ENCODE measurements at places on chromosomes 11 and 22.
A peak's percentile ranks its signal among the peaks of the same experiment; 100 is the strongest.

DNA sequence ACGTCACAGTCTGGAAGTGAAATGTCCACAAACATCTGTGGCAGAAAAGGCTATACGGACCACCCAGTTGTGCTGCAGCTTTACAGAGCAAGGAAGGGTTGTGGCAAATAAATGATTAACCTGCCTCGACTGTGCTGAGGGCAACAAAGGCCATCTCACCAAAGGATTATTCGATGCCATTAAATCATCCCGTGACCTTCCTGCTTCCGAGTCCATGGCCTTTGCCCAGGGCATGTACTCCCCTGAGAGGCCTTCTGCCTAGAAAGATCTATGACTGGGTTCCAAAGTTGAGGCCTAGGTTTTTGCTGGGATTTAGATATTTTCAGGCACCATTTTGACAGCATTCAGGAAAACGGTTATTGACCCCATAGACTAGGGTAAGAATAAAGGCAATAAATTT is 9.2 kb downstream of the CDPF1 start:
- no peak for DNase-seq

DNA sequence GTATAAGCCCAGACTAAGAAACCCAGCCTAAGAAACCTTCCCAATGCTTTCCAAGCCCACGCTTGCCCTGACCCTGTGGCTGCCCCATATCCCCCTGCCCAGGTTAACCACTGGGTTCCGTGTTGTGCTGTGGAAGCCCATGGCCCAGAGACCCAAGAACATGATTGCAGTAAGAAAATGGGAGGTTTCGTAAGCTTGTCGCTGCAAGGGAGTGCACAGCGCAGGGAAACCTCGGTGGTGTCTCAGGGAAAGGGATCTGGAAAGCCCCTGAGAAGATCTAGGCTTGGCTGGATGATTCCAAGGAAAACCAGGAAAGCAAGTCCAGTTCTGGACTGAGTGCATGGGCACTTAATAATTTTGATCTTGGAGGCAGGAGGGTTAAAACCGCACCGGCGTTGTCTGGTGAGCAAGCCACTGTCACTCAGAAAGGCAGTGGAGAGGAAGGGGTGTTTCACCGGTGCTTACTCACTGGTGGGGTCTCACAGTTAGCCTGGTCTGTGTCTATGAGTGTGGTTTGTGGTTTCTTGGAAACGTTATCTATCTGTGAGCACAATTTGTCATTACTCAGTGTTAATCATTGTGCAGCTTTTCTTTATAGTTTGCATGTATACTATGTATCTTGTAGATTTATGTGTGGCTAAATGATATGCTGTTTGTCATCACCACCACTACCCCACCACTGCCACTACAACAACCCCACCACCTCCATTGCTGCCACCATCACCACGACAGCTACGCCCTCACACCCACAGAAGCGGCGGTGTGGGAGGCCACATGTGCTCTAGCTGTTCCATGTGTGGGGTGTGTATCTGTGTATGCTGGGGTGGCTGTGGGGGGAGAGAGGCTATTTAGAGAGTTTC is 53.3 kb upstream of the PRDM11 start:
- DNase-seq = no peak

DNA sequence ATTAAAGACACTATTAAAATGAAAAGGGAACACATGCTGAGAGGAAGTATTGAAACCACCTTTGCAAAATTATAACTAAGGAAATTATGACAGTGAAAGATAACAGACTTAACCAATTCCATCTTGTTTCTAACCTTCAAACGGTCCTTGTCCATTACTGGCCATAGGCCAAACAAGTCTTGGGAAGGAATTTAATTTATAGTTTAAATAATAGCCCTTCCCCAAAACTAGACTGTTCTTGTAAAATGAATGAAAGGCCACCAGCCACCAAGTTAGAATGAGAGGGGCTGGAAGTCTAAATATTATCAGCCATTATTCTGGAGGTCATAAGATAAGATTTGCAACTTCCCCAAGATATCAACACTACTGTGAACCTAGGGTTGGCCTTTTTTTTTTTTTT is 1.8 kb upstream of the TALDO1 start:
- DNase-seq = no peak

- DNase-seq = no peak
Observed at GRCh38 chr22:39027717-39028116, 6.8 kb downstream of the APOBEC3D start.

DNA sequence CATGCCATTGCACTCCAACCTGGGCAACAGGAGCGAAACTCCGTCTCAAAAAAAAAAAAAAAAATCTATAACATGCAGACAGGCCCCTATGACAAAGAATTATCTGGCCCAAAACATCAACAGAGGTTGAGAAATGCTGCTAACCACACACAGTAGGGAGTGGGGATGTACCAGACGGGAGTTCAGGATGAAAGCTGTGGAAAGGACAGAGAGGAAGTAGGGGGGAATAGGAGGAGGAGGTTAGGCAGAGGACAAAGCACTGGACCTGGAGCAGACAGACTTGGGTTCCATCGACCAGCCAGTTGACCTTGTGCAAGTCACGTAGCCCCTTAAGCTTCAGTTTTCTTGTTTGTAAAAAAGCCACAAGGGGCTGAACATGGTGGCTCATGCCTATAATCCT is 12.5 kb downstream of the LRP4 start:
- DNase-seq = no peak

DNA sequence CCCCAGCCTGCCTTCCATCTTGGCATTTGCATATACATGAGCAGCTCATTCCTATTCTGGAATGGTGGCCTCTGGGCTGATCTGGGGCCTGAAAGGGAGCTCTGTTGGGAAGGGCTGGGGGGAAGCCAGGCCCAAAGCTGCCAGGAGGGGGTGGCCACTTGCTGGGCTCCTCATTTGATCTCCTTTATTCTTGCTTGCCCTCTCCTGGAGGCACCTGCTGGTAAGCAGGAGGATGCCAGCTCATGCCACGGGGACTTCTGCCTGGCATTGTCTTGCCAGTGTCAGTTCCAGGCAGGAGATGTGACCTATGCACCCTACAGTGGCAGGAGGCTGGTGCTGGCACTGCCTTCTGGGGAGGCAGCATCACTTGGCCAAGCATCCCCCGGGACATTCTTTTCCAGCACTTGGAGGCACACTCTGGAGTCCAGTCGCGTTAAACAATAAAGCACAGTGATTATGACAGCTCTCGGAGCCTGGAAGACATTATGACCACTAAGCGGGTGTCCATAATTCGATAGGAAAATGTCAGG is 128.3 kb downstream of the NTM start:
- no peak for DNase-seq

GRCh38 chr11:124748481-124749343 is 3.3 kb downstream of the VSIG2 start:
- DNase-seq = no peak

- no peak for DNase-seq
Observed at GRCh38 chr11:55795256-55795655, at the start of gene OR5D14. Gene OR5D14, plus strand, starts transcription at chr11:55795556. Its CDS starts 0 bp downstream, at chr11:55795556.

DNA sequence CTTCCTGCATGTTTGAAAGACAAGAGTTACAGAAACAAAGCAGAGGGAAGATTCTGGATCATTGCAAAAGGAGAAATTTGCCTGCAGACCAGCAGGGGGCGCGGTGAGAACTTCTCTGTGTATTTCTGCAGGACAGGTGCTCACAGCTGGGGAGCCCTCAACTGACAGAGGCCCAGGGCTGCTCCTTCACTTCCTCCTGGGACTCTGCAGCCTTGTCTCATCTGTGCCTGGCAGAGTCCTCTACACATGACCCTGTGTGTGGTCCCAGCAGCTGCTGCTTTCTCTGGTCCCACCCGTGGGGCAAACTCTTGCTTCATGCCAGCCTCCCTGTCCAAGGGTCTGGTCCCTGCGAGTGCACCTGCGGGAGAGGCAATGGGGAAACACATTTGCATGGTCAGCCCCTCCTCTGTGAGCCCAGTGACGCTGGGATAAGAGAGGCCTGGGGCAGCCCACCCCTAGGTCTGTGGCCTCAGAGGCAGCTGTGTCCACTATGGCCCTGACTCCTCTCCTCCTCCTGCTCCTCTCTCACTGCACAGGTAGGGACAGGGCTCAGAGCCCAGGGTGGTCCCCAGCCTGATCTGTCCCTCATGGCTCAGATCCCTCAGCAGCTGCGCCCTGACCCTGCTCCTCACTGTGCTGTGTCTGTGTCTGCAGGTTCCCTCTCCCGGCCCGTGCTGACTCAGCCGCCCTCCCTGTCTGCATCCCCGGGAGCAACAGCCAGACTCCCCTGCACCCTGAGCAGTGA is 43.2 kb upstream of the VPREB1 start:
- no peak for DNase-seq

DNA sequence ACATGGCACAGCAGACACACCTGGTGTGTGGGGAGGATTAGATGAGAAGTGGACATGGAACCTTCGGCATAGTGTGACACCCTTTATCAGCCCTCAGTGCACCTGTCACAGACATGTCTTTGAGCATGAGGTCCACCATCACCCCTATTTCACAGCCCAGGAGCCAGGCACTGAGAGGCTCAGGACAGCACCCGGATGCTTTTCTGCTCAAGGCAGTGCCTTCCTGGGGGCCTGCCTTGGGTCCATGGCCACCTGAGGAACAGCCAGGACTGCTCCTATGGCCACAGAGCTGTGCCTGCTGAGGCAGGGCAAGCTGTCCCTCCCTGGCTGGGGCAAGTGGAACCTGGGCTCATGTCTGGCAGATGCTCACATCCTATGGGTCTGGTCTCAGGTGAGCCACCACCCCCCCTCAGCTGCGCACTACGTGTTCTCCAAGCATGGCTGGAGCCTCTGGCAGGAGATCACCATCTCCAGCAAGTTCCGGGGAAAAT is 75.8 kb downstream of the MORC2 start:
- DNase-seq = no peak

DNA sequence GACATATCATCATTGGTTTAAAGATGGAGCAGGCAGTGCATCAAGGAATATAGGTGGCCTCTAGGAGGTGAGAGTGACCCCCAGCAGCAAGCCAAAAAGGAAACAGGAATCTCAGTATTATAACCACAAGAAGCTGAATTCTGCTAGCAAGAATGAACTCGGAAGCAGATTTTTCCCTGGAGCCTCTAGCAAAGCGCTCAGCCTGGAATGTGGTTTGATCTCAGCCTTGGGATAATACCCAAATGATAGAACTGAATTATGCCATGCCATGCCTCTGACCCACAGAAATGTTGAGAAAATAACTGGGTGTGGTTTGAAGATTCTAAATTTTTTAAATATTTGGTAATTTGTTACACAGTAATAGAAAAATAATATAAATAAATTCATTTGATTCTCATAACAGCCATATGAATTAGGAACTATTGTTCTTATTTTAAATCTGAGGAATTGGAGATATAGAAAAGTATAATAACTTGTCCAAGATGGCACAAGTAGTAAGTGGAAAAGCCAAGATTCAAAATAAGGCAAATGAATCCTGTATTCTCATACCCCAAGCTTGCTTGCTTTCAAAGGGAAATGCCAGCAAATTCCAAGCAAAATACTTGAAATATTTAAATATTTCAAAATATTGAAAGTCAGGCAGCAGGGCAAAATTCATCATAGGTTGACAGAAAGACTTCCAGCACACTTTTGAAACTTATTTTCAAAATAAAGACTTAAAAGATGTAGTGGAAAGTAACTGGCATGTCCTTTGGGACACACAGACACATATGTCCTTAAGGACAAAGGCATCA is 567.4 kb downstream of the KCNA4 start:
- DNase-seq = no peak

- peak; percentile 21 for DNase-seq
Observed at GRCh38 chr11:18203723-18204122, 31.1 kb downstream of the MRGPRX4 start.

GRCh38 chr11:281486-282161 is 3.4 kb downstream of the NLRP6 start:
- DNase-seq = no peak

- no peak for DNase-seq
Observed at GRCh38 chr22:48061726-48062125, 1299.3 kb downstream of the TBC1D22A start.

- no peak for DNase-seq
Observed at GRCh38 chr22:47710135-47710534, 947.7 kb downstream of the TBC1D22A start.

DNA sequence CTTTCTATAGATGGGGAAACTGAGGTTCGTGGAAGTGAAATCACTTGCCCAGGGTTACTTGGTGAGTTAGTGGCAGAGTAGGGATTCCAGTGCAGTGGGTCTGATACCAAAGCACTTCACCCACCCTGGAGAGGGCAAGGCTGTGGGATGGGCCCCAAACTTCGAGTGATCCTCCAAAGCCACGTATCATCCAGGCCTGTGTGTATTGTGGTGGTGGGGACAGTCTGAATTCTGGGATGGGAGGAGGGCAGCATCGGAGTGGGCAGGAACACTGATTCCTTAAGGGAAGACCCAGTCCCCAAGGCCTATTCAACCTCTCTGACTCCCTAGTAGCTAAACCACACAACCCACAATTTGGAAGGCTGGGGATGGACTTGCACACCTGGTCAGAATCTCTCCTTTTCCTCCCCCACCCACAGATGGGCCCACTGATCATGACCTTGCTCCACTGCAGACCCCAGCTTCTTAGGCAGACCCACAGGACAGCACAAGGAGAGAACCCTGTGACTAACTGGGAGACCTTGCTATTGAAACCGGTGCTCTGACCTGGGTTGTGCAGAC is 11.5 kb downstream of the TMPRSS13 start:
- DNase-seq = no peak

GRCh38 chr11:90438069-90438468 is 215.2 kb upstream of the CHORDC1 start:
- DNase-seq = no peak

DNA sequence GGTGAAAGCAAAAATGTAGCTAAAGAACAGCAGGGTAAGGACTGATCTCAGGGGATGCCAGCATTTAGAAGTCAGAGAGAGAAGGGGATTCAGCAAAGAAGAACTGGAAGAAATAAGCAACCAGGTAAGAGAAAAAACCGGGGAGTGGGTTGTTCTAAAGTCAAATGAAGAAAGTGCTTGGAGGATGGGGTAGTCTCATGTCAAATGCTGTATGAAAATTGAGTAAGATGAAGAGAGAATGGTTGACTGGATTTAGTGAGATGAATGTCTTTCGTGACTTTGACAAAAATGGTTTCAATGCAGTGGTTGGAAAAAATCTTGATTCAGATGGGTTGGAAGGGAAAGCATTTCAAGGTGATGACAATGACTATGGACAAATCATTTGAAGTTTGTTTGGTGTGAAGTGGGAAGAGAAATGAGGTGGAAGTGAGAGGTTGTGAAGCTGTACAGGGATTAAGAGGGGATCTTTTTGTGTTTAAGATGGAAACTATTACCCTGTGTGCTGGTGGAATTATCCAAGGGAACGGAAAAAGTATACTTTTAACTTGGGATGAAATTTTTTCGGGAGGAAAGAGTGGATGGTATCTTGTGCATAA is 484.0 kb downstream of the ETS1 start:
- no peak for DNase-seq

- no peak for DNase-seq
Observed at GRCh38 chr11:95708681-95709080, 80.9 kb downstream of the FAM76B start.

- DNase-seq = no peak
Observed at GRCh38 chr11:12005476-12005875, 3.0 kb downstream of the DKK3 start.

GRCh38 chr11:7903940-7904339 is 27.1 kb downstream of the OR10A6 start:
- DNase-seq = no peak

Data from NCI-H748 treated with DMSO at 0.1 percent for 48 hours (cell line).